GM04504 (cell line): ENCODE measurements at places on chromosomes 6 and 20.

GRCh38 chr6:107656883-107657282, 167.0 kb downstream of the SOBP start:
- DNase-seq, result no peak

- DNase-seq, result no peak
Measured at GRCh38 chr6:161261816-161262215, 12.0 kb downstream of the AGPAT4 start.

- no peak for DNase-seq
Measured at GRCh38 chr20:19435316-19435715, 222.9 kb downstream of the SLC24A3 start.

DNA sequence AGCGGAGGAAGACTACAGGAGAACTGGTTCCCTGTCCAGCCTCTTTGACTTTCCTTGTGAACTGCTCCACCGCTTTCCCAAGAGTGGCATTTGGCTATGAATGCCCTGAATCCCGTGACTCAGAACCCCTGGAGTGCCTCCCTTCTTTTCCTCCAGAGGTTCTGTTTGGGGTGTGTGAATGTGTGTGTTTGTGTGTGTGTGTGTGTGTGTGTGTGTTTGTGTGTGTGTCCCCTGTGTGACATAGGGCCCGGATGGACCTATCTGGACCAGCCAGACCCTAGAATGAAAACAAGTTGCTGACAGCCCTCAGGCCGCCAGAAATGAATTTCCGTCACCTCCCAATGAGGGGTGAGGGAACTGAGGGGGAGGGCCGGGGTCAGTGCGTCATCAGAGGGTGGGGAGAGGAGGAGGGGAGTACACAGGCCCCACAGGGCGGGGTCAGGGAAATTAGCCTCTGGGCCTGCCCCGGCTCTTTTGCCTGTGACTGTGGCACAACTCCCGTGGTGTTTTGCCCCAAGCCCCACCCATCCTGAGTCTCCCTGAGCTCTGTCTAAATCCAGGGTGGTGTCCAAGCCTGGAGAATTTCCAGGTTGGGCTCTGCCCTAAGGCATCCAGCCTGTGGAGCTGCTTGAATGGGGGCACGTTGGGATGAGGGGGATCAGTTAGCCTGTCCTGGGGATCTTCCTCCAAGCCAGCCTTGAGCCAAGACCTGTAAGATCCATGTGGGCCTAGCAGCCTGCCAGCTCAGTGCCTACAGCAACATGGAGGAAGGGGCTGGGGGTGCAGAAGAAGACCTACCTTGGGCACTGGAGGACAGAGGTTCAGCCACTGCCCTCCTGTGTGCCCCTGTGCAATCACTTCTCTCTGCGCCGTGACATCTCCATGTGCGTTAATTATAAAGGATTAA, 15.2 kb upstream of the MRPS18A start:
- DNase-seq, result peak; percentile 91

DNA sequence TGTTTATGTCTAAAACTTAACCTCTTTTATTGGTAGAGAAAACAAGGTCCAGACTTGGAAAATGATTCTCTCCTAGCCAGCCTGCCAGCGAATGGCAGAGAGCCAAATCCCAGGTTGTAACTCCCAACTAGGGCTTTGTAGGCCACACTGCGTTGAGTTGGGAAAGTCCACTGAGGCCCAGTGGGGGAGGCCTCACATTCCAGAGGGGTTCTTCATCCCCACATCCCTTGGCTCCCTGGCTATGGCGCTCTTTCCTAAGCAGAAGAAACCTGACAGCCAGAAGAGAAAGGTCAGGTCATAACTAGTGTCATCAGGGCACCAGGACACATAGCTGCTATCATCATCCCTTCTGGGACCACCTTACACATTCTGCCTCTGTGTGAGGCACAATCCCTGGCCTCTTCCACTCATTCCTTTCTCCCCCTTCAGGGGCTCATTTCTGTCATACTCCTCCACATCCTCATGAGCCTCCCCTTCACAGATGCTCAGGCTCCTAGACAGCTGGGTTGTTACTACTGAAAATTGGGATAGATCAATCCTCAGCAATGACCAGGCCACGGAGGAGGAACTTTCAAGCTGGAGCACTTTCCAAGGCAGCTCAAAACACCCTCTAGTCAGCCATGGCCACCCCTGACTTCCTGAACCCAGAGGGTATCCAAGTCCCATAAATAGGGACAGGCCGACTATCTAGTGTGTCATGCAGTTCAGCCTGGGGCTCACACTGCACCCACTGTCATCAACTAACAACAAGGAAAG, 48.6 kb downstream of the TCP11 start:
- no peak for DNase-seq

GRCh38 chr20:35248641-35249475, 22.4 kb downstream of the MMP24 start:
- DNase-seq, result no peak
